ENCODE measurements at places on chromosomes 13 and 19.

GRCh38 chr13:24036115-24036514, 124.4 kb upstream of the SPATA13 start:
- no peak for DNase-seq

DNA sequence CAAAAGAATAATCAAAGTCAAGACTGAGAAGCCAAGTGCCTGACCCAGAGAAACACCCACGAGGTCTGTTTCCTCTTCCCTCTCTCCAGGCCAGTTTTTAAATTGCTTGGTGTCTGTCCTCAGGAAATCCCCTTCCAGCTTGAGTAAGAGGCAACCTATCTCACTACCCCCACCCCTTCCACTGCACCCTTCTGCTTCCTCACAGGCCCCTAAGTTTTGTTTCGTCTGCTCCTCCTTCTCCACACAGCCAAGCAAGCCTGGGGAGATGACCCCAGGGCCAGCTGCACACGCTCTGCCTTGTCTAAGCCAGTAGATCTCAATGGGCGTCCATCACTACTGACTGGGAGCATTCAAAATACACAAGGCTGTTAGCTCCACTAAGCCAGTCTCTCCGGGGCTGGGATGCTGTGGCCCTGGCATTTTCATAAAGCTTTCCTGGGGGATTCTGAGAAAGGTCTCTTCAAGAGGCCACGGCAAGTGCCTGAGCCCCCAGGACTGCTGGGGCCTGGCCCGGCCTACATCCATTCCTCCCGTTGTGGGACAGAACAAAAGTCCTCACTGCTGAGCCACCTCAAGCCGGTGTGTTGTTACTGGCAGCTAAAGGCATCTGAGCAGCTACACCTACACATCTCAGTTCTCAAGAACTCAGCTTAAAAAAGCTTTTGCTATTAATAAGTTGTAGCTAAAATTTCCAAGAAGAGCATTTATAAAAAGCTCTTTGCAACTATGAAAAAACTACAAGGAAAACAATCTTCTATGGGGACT, 14.9 kb upstream of the IL4I1 start:
- DNase-seq, result no peak

GRCh38 chr13:45447050-45447661, 17.6 kb upstream of the COG3 start:
- no peak for DNase-seq

- DNase-seq, result no peak
These were observed 22.9 kb upstream of the PLAUR start for GRCh38 chr19:43692877-43693276.

DNA sequence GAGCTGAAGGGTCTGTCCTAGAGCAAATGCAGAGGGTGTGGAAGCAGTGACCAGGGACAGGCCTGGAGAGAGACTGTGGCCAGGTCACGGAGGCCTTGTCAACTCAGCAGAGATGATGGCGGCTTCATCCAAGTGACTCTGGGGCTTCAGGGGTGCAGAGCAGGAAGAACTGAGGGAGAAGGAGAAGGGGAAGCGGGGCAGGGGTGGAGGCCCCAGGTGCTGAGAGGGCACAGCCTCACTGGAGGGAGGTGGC, 299.1 kb downstream of the ZNF536 start:
- DNase-seq, result no peak

DNA sequence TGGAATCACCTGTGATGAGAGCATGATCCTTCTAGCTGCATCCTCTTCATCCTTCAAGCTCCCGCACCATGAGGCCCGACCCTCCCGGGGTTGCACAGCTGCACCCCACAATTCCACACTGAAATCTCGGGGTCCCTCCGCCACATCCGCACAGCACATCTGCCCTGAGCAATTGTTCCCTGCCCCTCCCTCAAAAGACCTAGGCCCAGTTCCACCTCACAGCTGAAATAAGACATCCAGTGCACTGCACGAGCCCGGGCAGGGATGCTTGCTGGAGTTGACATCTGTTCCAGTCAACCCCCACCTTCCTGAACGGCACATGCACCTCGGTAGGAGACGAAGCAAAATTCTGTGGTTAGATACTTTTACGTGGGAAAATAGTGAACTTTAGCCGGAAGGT, 14.7 kb upstream of the SOX1 start:
- DNase-seq, result no peak

Data from activated naive CD4-positive, alpha-beta T cell (primary cell).